ENCODE measurements at places on chromosomes 12 and 14.

DNA sequence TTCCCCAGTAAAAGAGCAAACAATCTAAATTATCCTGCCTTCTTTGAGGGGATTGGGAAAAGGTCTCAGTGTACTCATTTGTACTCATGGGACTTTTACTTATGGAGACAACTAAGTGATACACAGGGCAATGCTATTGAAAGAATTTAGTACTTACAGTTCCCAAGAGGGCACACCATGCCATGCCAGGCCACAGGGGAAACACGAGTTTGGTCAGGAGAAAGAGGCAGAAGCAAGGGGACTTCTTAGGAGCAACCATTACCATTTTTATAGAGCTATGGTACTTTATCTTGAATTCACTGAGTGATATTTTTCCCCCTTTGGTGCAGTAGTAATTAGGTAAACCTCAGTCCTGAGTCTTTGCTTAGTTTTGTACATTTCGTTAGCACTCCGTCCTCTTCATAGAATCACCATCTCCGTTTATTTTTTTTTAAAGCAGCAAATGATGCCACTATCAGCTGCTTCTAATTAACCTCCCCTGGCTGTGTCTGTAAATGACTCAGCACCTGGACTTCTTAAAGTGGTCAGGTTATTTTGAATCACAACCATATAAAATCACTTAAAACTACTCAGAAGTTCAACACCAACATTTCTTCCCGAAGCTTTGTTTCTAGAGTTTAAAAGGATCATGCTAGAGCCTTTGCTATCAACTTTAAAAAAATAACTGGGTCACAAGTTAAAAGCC is 5.9 kb upstream of the WASHC3 start:
- DNase-seq: no peak

- DNase-seq: no peak
Measured at GRCh38 chr12:157644-158043, 56.3 kb downstream of the SLC6A12 start.

DNA sequence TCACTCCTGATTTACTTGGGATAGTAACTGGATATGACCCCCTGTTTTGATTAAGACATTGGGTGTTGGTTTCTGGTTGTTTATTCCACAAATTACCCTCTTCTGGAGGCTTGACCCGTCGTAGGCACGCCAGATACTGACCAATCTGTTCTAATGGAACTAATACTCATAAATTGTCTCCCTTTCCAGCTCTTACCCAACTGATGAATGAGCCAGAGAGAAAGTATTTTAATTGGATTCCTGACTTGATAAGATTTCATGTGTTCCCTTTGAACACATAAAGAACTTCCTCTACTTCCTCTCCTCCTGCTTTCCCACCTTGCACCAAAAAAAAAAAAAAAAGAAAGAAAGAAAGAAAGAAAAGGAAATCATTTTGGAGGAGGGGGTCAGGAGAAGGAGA is 340.9 kb downstream of the PCNX1 start:
- no peak for DNase-seq

DNA sequence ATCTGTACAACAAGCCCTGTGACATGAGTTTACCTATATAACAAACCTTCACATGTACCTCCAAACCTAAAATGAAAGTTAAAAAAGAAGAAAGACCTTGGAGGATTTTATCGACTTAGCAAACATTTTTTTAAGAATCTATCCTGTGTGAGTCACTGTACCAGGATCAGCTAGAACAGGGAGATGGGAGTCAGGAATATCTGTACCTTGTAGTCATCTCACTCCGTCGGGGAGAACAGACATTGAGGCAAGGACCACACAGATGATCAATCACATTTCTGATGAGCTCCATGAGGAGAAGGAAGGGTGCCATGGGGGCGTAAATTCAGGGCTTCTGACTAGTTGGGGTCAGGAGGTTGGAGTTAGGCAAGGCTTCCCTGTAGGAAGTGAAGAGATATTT is 310.6 kb downstream of the VRK1 start:
- no peak for DNase-seq

GRCh38 chr14:21104448-21105060 is 3.7 kb downstream of the TMEM253 start:
- DNase-seq: peak; percentile 75

DNA sequence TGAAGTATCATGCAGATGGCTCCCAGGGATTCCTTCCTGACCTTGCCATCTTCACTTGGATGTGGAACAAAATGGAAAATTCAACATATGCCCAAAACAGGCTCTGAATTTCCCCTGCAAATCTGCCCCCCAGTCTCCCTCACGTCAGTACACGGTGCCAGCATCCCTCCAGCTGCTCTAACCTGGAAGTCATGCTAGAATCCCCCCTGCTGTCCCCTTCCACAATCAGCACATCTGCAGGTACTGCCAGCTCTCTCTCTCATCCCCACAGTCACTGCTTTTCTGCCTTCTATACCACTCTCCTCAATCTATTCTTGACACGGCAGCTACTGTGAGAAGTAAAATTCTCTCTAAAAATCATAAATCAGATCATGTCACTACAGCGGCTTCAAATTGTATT is 21.6 kb downstream of the GALNT6 start:
- no peak for DNase-seq

DNA sequence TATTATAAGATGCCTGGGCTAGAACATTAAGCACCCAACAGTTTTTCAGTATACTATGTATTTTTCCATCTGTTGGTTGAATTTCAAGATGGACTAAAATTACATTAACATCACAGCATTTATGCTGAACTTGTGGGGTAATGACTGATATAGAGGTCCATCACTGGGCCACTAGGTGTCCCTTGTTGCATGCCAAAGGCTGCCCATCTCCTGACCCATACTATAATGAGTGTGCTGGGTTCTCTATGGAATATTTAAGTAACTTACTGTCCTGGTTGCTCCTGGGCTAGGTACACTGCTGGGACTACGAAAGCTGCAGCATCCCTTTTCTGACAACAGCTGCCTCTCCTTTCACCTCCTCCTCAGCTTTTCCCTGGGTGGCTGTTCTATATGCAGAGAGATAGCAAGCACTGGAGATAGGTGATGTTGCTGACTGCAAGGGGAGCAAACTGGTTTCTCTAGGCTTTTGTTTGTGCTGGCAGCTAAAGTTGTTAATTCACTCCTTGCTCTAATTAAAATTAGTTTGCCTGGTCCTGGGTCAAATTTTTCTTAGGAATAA is 138.6 kb upstream of the TRHDE start:
- DNase-seq: no peak

DNA sequence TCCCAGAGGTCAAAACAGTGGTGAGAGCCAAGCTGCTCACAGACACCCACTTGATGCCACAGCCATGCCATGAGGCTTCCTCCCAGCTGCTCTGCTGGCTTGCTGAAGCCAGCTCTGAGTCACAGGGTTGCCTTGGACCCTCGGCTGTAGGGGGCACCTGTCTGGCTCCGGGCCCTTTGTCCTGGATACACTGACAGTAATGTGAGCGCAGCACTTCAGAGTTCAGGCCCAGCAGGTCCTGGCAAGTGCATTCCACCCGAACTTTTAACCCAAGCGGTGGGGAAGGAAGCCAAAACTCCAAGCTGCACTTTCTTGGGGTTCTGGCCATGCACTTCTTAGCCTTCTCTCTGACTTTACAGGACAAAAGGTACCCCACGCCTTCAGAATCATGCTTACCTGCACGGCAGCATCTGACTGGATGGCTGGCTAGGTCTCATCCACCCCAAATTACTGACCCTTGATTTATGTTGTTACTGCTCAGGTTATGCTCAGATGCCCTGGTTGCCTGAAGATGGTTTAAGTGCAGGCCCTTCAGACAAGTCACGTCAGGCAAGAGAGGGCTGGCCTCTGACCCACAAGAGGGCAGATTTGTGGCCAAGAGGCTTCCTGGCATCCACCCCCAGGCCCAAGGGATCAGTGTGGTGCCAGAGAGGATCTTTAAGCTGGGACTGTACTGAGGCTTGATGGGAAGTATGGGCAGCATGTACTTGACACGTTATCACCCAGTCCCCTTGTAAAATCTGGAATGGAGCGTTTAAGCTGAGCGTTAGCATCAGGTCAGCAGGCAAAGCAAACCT is 24.8 kb downstream of the SLC25A29 start:
- no peak for DNase-seq

Data from NCI-H226 (cell line).